Kidney glomerular epithelial cell (primary cell): ENCODE measurements at places on chromosomes 2 and 18.

GRCh38 chr2:26720322-26721114 is 28.0 kb downstream of the KCNK3 start:
- DNase-seq, result peak; percentile 20

- DNase-seq, result no peak
Measured at GRCh38 chr18:8959551-8960135, 142.9 kb upstream of the NDUFV2 start.

DNA sequence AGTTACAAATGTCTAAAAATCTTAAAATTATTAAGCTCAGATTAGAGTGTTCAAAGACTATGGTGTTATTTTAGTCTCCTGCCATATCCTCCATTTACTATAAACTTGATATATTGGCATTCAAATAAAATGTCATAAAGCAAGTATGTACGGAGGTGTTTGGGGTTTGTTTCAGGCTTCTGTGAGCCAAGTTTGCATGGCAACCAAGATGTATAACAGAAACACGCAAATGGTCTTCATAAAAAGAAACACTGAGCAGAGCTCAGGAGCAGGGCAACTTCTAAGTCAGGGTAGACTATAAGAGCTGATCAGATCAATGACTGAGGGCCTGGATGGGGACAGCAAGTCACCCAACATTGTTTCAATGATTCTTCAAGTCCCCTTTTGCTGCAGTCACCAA is 20.5 kb upstream of the OSR1 start:
- no peak for DNase-seq

DNA sequence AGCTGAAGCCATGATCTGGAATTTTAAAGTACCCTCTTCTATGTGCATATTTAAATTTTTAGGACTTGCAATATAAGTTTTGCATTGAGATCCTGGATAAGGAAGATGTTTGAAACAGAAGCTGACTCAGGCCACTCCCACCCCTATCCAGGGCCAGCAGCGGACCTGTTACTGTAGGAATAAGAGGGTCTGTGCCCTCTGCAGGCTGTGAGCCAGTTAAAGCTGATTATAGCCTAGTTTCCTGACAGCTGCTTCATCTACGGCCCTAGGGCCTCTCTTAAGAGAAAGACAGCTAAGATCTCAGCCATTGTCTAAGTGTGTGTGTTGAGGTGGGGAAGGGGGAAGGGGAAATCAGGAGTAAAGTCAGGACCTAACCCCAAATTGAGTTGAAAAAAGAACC is 234.0 kb downstream of the HAUS1 start:
- no peak for DNase-seq

GRCh38 chr2:120764492-120764891 is 28.8 kb downstream of the GLI2 start:
- no peak for DNase-seq

GRCh38 chr2:173872714-173873113 is 92.5 kb downstream of the SP3 start:
- DNase-seq, result no peak

GRCh38 chr2:26687328-26687727 is 5.2 kb upstream of the KCNK3 start:
- no peak for DNase-seq

- no peak for DNase-seq
Measured at GRCh38 chr2:99619151-99619550, 129.3 kb upstream of the REV1 start.

- DNase-seq, result peak; percentile 41
Measured at GRCh38 chr18:41906528-41907146, 48.4 kb upstream of the PIK3C3 start.

- DNase-seq, result no peak
Measured at GRCh38 chr2:55400332-55400731, 19.3 kb downstream of the CCDC88A start.

DNA sequence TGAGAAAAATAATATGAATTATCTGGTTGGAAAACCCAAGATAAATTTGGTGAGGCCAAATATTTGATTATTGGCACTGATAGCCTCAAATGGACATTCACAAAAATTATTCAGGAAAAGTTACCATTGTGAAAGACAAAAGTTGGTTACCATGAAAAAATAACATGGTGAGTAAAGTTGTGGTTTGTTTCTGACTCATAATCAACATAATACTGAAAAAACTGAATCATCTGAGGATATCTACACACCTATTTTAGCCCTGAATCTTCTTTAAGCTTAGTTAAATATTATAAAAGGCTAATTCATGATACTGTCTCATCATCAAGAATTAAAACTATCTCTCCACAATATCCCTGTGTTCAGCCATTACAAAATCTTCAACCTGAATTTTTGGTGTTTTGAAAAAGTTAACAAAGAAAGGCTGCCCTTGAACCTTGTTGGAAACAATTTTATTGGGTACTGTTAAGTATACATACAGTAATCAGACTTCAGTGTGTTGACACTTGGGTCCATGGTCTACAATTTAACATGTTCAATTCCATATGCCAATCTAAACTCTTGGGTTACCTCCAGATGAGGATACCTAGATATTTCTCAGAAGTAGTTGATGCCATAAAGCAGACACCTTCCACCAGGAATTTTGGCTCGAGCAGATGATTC is 607.5 kb upstream of the SLC39A10 start:
- peak; percentile 77 for DNase-seq

DNA sequence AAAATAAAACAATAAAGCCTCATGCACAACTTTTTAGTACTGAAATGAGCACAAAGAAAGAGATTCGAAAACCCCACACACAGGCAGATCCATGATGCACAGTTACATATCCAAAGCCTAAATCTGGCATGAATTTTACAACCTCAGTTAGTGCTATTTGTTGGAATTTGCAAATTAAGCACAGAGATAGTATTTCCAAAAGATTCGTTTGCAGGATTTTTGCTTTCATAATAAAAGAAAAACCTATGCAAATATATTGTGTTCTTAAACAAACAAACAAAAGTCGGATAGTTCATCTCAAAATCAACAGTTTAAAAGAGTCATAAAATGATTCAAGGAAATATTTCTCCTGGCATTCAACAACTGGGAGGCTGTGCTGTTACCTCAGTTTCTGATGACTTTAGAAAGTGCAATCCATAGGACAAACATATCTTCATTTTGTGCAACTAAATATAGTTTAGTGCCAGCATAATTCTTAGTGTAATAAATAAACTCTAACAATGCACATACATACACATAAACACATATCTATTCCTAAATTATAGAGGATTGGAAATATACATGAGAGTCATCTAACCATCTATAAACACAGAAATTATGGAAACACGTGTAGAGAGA is 10.8 kb downstream of the PAX3 start:
- DNase-seq, result no peak

DNA sequence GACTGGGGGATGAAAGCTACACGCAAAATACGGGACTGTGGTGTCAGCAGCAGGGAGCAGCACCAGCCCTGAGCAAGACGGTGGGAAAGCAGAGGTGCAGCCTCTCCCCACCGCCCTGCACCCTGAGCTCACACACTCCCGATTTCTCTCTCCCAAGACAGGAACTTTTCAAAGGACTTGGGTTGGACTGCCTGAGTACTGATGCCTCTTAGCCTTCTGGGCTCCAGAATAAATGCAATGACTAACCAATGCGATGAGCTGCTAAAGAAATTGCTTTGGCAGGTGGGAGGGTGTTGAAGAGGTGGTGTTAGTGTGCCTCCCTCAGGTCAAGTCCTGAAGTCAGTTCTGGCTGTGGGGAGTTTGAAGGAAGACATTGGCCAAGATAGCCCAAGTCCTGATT is 9.6 kb downstream of the TRIM54 start:
- DNase-seq, result no peak

DNA sequence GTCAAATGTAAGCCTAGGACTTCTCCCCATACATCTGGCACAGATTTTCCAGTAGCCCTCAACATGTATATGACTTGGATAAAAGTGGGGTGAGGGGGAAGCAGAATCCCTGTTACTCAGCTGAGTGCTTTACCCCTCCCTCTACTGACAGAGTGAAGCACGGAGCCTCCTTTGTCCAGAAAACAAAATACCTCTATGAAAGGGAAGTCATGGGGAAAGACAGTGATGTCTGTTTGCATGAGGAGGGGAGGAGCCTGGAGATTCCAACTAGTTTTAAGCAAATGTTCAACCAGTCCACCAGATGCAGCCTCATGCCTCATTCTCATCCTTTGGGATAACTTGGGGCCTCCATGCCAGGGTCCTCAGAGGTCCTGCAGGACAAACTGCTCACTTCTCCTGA is 203.9 kb downstream of the SMAD2 start:
- DNase-seq, result no peak

GRCh38 chr2:177204417-177204816 is 8.2 kb upstream of the HNRNPA3 start:
- DNase-seq, result no peak

DNA sequence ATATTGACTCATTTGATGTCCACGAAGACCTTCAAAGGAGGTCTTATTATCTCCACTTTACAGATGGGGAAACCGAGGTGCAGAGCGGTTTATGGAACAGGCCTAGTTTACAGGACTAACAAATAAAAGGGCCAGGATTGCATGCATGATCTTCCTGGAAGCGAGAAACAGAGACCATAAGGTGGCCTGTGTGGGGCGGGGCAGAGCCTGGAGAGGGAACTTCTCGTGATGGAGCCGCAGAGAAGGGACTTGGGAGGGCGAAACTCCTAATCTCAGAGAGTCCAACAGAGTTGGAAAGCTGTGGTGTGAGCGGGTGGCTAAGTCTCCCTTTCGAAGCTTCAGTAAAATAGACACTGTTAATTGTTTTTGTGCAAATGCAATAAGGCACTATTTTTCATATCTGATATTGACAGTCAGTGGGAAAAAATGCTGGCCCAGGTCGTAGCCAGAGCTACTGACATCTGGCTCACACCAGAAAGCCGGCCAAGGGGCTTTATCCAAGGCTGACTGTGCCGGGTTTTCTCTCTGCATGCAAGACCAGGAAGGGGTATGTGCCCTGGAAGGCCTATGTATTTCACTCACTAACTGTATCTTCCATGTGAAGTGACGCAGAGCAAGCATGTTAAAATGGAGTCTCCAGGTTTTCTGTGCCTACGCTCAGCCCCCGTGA is 4.5 kb downstream of the INPP5D start:
- no peak for DNase-seq

DNA sequence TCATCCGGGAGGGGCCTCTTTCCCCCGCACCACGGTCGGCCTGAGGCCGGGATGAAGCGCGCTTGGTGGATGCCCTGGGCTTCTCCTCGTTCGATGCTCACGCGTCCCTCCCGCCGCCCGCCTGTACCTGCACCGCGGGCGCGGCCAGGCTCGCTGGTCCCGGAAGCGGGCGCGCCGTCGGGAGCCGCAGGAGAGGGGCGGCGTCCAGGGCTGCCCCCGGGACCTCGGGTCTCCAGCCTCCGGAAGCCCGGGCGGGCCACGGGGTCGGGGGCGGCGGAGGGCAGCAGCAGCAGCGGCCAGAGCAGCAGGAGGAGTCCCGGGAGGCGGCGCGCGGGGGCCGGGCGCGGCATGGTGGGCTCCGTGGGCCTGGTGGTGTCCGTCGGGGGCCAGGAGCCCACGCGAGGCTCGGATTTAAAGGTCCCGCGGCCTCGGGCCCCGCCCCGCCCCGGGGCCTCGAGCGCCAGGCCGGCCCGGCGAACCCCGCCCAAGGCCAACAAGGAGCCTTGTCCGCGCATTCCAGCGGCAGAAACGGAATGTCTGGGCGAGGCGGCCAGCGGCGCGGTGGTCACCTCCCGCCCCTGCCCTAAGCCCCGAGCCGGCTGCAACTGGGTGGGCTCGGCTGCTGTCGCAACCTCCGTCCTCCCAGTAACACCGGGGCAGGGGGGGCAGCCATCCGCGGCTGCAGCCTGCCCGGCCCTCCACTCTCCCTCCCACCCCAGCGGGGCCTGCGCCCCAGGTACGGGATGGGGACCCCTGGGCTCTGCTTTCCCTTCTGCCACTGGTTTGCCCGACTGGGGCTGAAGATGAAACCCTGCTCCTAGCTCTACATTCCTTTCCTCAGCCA is at the start of gene MATN3:
Gene MATN3 (minus strand): TSS at position 387 of the 844 bp plus-strand sequence. CDS start 37 bp downstream, at position 350.
- DNase-seq, result no peak

- DNase-seq, result peak; percentile 18
Measured at GRCh38 chr2:220192994-220193753, 565.7 kb downstream of the SLC4A3 start.

- DNase-seq, result peak; percentile 9
Measured at GRCh38 chr2:196601430-196602306, 37.8 kb upstream of the CCDC150 start.

DNA sequence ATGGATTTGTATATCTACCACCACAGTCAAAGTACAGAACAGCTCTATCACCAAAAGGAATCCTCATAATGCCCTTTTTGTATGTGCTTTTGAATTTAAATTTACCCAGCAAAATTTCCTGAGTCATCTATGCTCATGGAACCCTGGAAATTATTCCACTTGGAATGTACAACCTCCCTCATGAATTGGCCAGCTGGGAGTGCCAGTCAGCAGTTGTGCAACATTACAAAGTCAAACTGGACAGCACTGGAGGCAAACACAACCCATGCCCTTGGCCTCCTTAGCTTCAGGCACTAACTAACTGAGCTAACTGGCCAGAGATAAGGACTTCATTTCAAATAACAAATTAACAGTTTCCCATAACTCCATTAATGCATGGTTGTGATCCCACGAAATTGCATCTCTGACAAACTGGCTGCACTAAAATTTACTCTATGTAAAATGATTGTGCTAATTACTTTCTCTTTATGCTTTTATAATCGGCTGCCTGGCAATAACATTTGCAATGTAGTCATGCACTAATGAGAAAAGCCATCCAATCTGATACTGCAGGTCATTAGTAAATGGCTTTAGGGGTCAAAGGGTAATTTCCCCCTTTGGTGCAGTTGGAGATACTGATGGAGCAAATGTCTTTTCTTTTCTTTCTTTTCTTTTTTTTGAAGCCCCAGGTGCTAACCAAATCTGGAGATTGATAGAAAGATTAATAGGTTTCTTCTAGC is 270.5 kb downstream of the ACTR3 start:
- DNase-seq, result no peak

GRCh38 chr2:164964700-164965099 is 9.4 kb upstream of the SLC38A11 start:
- no peak for DNase-seq

DNA sequence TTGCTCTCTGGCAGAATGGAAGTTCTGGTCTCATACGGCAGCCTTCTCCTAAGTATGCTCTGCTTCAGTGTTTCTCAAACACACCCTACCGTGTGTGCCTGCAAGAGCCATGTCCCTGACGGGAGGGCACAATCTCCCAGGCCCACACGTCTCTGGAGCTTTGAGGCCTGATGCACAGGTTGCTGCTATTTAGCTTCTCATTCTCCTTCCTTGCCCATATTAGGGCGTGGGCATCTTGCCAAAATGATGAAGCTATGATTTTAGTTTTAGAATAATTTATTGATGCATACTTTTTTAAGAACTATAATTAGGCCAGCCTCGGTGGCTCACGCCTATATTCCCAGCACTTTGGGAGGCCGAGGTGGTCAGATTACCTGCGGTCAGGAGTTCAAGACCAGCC is 107.9 kb downstream of the RNF144A start:
- no peak for DNase-seq
